ENCODE measurements at places on chromosomes 4 and X.

DNA sequence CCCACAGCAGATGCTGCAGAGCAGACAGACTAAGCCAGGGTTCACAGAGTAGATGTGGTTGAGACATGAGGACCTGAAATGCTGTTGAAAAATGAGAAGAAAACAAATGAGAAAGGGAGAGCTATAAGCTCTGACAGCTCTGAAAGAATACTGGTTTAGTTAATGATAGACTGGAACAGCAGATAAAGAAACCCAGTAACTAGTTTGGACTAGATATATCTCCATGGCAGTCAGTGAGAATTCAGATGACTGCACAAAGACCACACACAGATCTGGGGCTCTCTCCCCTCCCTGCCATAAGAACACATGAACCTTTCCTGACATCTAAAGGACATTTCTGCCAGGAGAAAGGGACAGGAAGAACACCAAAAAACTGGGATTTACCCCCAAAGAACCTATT, 8.2 kb downstream of the NAA11 start:
- DNase-seq, result no peak

DNA sequence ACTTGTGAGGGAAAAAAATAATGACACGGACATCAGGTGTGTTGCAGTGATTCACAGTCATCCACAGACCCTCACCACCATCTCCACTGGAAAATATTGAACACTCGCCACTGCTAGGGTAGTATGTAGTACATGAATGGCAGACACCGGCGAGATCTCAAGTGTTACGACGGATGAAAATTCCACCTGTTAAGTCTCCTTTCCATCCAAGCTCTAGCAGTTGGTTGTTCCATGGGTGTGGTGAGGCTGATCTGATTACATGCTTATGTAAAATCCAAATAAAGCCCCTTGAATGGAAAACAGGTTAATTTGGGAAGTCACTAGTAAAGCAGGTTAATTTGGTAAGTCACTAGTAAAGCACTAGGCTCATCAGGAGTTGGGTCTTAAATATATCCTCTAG, 1.1 kb upstream of the ARMCX4 start:
- no peak for DNase-seq

DNA sequence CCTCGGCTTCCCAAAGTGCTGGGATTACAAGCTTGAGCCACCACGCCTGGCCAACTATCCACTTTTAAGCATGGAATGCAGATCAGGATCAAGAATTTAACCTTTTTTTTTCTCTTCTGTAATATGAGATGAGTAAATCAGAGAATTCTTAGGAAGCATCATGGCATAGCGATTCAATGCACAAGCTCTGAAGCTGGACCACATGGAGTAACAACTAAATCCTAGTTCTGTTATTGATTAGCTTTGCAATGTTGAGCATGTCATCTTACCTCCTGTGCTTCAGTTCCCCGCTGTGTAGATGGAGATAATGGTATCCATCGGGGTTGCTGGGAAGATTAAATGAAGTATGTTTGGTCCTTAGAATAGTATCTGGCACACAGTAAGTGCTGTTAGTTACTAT, 1.9 kb upstream of the SNX25 start:
- DNase-seq, result no peak

GRCh38 chr4:167196344-167197012, 37.8 kb downstream of the SPOCK3 start:
- no peak for DNase-seq

DNA sequence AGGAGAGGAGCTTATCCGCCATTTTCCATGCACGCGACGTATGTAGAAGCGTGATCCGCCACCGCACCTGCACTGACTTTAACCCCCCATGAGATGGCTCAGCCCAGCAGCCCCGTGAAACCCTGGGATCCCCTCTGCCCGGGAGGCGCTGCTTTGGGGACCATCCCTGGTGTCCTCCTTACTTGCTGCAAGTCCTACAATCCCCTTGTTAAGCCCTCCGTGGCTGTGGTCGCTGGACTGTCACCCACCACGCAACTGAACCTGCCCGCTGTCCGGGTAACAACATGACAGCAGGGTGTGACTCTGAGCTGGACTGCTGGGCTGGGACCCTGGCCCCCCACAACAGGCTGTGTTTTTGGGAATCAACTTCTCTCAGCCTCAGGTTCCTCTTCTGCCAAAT, 44.7 kb upstream of the MAN2B2 start:
- DNase-seq, result no peak

- DNase-seq, result no peak
Measured at GRCh38 chrX:95728446-95728845, 956.2 kb upstream of the DIAPH2 start.

DNA sequence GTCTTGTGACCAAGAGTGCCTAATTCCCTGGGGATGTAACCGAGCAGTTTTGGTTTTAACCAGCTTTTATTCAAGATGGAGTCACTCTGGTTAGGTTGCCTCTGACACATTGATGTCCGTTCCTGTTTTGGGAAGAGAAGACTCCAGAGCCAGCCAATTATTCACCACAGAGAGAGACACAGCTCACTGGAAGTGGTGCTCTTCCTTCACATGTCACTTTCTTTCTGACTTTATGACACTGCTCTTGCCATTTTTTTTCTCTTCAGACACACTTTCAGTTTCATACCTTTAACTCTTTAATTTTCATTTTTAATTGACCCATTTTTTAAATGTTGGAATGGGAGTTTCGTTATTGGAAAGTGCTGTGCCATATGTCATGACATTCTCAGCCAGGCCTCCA, 418.4 kb upstream of the FSTL5 start:
- no peak for DNase-seq
